Sciatic nerve (tissue), 2 donors: ENCODE measurements at places on chromosomes 3 and 15.

GRCh38 chr3:125349556-125350165 is 25.5 kb downstream of the ZNF148 start:
- no peak for DNase-seq

DNA sequence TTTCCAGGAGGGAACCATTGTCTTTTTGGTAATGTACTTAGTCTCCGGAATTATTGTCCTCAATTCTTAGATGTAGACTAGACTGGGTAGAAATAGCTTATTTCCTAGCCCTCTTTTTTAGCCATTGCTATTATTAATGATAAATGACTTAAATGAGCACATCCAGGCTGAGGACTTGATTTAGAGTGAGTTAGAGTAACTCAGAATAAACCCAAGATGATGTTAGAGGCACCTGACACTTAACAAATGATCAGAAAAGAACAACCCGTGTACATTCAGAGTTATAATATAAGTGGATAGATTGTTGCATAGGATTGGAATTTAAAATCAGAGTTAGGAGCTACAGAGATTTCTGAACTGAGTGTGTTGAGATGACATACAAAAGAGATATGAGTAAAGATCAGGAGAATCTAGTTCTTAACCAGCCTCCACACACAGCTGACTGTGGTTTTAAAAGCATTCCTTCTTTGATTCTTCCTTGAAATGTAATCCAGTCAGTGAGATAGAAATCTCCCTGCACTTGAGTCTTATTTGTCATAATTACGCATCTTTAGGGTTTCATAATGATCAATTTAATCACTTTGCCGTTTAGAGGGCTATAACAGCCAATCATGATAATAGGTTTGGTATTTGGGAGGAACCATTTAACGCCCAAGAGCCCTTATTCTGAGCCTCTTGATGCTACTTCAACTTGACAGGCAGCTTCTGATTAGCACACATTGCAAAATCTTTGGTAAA is 366.5 kb downstream of the GAP43 start:
- no peak for DNase-seq

DNA sequence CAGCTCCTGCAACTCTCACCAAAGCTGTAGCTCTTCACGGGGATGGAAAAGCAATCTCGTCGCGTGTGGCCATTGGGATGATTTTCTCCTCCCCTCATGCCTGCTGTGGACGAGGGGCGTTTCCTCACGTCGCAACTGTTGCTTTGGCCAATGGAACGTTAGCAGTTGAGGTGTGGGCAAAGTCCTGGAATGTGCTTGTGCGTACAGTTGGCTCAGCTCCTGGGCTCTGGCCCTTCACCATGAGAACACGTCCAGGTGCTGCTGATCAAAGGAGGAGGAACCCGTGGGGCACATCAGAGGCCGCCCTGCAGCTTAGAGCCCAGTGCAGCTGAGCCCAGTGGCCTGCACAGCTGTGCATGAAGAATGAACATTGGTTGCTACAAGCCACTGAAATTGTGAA is 186.1 kb downstream of the TJP1 start:
- no peak for DNase-seq

DNA sequence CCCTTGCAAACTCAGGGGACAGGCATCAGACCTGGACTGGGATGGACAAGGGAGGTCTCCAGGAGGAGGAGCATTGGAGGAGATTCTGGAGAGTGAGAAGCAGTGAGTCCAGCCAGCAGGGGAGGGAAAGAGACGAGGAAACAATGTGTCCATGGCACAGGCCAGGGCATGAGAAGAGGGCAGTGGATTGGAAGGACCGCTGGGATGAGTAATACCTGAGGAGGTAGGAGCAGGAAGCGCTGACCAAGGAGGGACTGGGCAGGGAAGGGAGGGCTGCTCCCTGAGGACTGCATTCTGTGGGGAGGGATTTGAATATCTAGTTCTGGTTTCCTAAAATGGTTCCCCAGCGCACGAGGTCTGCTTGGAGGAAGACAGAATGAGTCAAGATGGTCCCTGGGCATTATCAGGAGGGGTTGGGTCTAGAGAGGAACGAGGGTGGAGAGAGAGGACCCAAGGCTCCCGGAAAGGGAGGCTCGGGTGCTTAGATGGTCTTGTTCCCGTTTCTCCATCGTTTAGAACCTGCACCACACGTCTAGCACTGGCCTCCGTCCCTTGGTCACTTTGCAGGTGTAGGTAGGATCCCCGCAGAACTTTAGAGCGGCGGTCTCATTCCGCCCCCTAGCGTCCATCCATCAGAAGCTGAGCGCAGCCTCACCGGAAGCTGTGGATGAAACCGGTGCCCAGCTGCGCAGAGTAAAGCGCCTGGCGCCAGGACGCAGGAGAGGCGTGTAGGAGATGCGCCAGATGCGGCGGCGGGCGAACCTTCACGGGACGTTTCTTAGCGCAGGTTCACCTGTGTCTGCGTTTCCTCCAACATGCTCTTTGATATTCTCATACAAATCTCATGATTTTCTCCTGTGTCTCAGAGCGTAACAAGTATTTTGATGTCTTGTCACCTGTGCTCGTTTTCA is 190.7 kb upstream of the NDN start:
- DNase-seq = peak; percentile 64

DNA sequence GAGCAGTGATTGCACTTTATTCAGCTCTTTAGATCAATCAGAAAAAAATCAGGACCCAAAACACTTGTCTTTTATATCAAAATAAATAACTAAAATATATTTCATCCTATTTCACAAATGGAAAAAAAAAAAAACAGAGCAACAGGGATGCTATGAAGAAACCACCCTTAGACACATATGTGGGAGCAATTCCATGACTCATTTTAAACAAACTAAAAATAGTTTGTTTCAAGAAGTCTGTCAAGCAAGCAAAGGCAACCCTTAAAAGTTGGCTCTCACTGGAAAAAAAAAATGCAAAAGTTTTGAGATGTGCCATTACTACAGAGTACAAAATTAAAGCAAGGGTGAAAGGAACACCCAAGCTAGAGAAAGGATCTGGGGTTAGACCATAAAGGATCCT is 5.7 kb downstream of the ATP13A3 start:
- no peak for DNase-seq

DNA sequence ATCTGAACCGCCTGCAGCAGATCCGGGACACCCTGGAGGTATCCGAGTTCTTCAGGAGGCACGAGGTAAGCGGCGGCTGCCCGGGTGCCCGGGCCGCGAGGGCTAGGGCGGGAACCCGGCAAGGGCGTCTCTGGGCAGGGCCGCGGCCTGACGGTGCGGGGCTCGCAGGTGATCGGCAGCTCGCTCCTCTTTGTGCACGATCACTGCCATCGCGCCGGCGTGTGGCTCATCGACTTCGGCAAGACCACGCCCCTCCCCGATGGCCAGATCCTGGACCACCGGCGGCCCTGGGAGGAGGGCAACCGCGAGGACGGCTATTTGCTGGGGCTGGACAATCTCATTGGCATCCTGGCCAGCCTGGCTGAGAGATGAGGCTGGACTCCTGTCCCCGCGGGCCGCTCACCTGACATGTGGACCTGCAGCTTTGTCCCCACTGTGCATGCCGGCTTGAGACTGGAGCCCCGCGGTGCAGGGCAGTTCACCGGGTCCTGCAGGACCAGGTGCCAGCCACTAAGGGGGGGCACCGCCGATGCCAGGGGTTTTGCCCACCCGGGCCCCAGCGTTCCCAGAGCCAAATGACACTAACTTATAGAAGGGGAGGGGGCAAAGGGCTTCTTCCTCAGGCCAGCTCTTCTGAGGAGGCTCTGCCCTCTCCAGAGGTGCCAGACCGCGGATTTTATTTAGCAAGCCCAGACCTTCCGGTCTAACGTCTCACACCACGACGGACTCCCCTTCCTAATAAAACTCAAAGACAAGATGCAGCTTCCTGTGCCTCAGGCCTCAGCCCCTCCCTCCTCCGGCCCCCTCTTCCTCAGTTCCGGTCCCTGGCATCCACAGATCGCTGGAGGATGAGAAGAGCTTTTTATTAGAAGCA is 9.4 kb downstream of the ITPKA start:
- DNase-seq = no peak

- no peak for DNase-seq
Observed at GRCh38 chr3:179796421-179796820, 143.6 kb downstream of the USP13 start.

DNA sequence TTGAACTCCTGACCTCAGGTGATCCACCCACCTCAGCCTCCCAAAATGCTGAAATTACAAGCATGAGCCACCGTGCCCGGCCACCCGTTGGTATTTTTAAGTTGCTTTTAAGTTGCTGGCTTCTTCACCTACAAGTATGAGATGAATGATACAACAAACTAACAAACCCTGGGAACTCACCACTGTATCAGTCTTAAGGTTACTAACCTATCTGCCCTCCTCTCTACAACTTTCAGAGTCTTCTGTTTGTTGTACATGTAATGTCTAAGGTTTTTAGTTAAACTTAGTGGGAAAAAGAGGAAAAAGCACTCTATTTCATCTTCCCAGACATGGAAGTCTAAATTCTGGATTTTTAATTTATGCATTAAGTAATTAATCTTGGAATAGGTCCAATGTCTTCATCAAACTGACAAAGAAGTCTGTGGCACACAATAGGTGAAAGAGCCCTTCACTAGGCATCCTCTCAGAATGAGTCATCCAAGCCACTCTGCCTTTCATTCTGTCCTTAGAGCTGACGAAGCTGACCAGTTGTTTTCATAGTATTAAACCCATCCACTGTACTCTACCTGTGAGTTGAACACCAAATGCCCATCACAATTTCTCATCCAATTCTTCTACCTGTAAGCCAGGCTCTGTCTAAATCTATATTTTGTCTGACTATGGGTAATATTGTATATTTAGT is 936.1 kb downstream of the TUSC7 start:
- no peak for DNase-seq

GRCh38 chr3:139309061-139309591 is 34.7 kb upstream of the MRPS22 start:
- no peak for DNase-seq

- DNase-seq = no peak
Observed at GRCh38 chr3:52393131-52393807, 51.6 kb downstream of the SEMA3G start.

DNA sequence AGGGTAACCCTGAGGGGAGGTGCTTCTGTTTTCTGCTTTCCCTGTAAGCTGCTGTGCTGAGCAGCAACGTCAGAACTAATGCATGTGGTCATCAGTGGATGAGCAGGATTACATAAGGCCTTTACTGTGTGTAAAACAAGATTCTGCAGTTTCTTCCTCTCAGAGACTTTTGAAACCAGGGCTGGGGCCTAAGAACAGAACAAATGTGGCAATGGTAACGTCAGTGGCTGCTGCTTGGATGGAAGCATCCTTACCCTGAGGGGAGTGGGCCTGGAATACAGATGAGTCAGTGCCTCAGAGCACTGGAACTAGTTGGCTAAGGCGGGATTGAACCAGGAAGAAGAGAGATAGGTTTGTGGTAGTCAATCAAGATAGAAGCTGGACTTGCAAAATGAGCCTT is 180.2 kb upstream of the KCNH8 start:
- DNase-seq = no peak

- no peak for DNase-seq
Observed at GRCh38 chr3:135878501-135878900, 87.0 kb upstream of the PPP2R3A start.

DNA sequence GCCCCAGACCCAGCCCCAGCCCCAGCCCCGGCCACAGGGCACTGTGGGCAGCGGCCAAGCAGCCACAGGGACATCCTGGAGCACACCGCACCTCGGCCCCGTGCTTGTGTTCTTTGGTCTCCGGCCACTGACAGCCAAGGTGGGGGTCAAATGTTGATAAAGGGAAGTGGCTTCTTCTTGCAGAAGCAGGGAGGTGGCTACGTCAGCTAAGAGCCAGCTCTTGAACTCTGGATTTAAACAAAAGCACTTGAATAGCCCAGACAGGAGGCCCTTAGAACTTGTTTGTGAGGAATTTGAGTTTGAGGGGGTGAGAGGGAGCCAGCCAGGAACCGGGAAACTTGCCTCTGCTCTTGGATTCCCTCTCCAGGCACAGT is 135.8 kb upstream of the ABHD17C start:
- DNase-seq = no peak

- DNase-seq = no peak
Observed at GRCh38 chr3:125234831-125235230, 22.3 kb upstream of the SLC12A8 start.

- DNase-seq = no peak
Observed at GRCh38 chr3:23996095-23996524, 51.0 kb downstream of the NR1D2 start.

GRCh38 chr3:34279901-34280300 is 481.5 kb downstream of the PDCD6IP start:
- no peak for DNase-seq

- DNase-seq = no peak
Observed at GRCh38 chr3:102195198-102195948, 239.4 kb upstream of the ZPLD1 start.

DNA sequence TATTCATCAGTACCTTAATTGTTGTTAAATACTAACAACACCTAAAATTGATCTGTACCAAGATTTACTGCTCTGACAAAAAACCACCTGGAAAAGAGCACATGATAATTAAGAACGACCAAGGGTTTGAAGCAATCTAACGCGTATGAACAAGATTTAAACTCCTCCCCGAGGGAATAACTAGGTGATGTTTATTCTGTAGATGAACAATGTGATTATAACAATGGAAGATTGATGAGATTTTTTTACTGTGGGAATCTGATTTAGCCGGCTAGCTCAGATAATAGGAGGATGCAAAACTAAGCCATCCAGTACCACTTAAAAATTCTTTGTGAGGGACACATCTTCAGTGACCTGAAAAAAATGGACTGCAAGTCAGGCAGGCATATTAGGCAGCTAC is 222.1 kb downstream of the FHIT start:
- no peak for DNase-seq
